ENCODE measurements at places on chromosomes 12 and 14. TPM values are rescaled to one million over a fixed set of nuclear protein-coding genes. Genes with fewer than 3 reads are reported as not detected.

Gene TBX3
- total RNA-seq: 22.0 TPM

Gene MANSC4
- total RNA-seq: not detected

Gene KRT77
- total RNA-seq: not detected

Gene ITGB7
- total RNA-seq: 0.37 TPM

Gene C12orf60
- total RNA-seq: 0.74 TPM

Gene TMEM233
- total RNA-seq: 0.14 TPM

Gene COL2A1
- total RNA-seq: not detected

Gene MYO1H
- not detected for total RNA-seq

Gene ZFHX2
- total RNA-seq: 0.14 TPM

Gene SUDS3
- 40.8 TPM for total RNA-seq

Gene ZDHHC22
- total RNA-seq: not detected

Gene C1R
- total RNA-seq: 197 TPM

Gene NID2
- 333 TPM for total RNA-seq

Gene MMP19
- 5.9 TPM for total RNA-seq

Gene VDR
- total RNA-seq: 8.1 TPM

Gene MYF5
- not detected for total RNA-seq

Gene TFCP2
- 5.8 TPM for total RNA-seq

Gene DCAF4
- 10.1 TPM for total RNA-seq

Gene OR6C68
- not detected for total RNA-seq

Gene SYNDIG1L
- not detected for total RNA-seq

Gene FRMD6
- 340 TPM for total RNA-seq

Gene RPGRIP1
- not detected for total RNA-seq

Gene RNASE7
- not detected for total RNA-seq

Gene CDH24
- total RNA-seq: 6.2 TPM

Gene STXBP6
- 7.3 TPM for total RNA-seq

Gene ARHGEF25
- 22.3 TPM for total RNA-seq

Gene PNMA1
- total RNA-seq: 9.0 TPM

Gene GNB3
- 0.92 TPM for total RNA-seq

Gene POC1B
- 13.7 TPM for total RNA-seq

Gene CNTN1
- total RNA-seq: 0.65 TPM

Gene PTPRB
- total RNA-seq: 0.55 TPM

Gene LRRC10
- total RNA-seq: not detected

Gene OR6C2
- not detected for total RNA-seq

Gene HOXC4
- 0.09 TPM for total RNA-seq

Gene VPS37B
- 5.1 TPM for total RNA-seq

Gene ADSS1
- 5.3 TPM for total RNA-seq

Gene PZP
- total RNA-seq: not detected

Gene SLCO1A2
- total RNA-seq: not detected

Gene PDE3A
- 8.9 TPM for total RNA-seq

Gene LTB4R
- total RNA-seq: 0.71 TPM

Gene ABCB9
- total RNA-seq: 5.3 TPM

Gene UBC
- total RNA-seq: 2,837 TPM

Gene NUBPL
- total RNA-seq: 8.6 TPM

Gene CLEC2A
- total RNA-seq: not detected

Gene RHEBL1
- total RNA-seq: not detected

Gene VASH1
- total RNA-seq: 2.6 TPM

Gene KRT3
- total RNA-seq: not detected

Gene GLIPR1L1
- total RNA-seq: not detected

Gene TMED10
- 262 TPM for total RNA-seq

Gene PYGL
- 78.5 TPM for total RNA-seq

Gene SSPN
- 24.6 TPM for total RNA-seq

Gene JPH4
- not detected for total RNA-seq

Gene ANKRD52
- total RNA-seq: 9.7 TPM

Gene CCT2
- 153 TPM for total RNA-seq

Gene TMEM179
- total RNA-seq: not detected

Gene PPFIA2
- 2.2 TPM for total RNA-seq

Gene CAPZA3
- 0.14 TPM for total RNA-seq
